Adrenal gland (tissue), 19 donors: ENCODE measurements at places on chromosomes 5 and 9. TPM values are rescaled to one million over a fixed set of nuclear protein-coding genes. Genes with fewer than 3 reads are reported as not detected.

The C5orf63 gene
- 2.1 TPM for total RNA-seq

The NMUR2 gene
- total RNA-seq = not detected

The TMEM174 gene
- total RNA-seq = not detected

- H3K36me3 ChIP-seq = no peaks in the 10 kb centered on the region
- no peak overlapping the region for H3K27ac ChIP-seq
- DNase-seq = peak; percentile 42
- H3K4me1 ChIP-seq = peaks cover 6% of the 10 kb centered on the region
Measured at GRCh38 chr5:922436-923280, 30.0 kb downstream of the TRIP13 start.

GRCh38 chr9:76882686-76883085 lies 23.2 kb downstream of the PRUNE2 start:
- H3K27me3 ChIP-seq = no peaks in the 10 kb centered on the region
- H3K4me1 ChIP-seq = no peaks in the 10 kb centered on the region
- H3K36me3 ChIP-seq = no peaks in the 10 kb centered on the region
- no peak overlapping the region for H3K4me3 ChIP-seq

GRCh38 chr9:116020801-116021200 lies 132.8 kb upstream of the PAPPA start:
- H3K4me3 ChIP-seq = no peak overlapping the region
- H3K4me1 ChIP-seq = no peaks in the 10 kb centered on the region
- no peaks in the 10 kb centered on the region for H3K36me3 ChIP-seq

DNA sequence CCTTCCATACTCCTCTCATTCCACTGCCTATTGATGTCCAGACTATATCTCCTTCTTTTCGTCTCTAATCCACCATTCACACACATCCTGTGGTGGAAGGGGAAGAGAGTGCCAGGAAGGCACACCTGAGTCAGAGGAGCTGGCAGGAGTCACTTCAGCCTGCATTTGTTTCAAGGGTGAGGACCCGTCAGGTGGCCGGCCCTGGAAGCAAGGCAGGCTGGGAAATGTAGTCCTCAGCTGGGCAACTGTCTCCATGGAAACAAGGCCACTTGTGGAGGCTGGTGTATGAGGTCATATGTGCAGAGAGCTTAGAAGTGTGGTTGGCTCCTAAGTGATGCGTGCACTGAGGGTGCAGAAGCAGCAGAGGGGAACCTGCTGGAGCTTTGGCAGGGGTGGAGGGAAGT lies 278.4 kb downstream of the NSG2 start:
- no peaks in the 10 kb centered on the region for H3K36me3 ChIP-seq
- no peak overlapping the region for H3K4me3 ChIP-seq
- no peak overlapping the region for H3K27ac ChIP-seq
- H3K27me3 ChIP-seq = peaks cover 24% of the 10 kb centered on the region
- DNase-seq = no peak
- no peaks in the 10 kb centered on the region for H3K4me1 ChIP-seq

- no peaks in the 10 kb centered on the region for H3K4me1 ChIP-seq
- H3K4me3 ChIP-seq = no peak overlapping the region
- no peaks in the 10 kb centered on the region for H3K27me3 ChIP-seq
- DNase-seq = no peak
- no peak overlapping the region for H3K27ac ChIP-seq
Measured at GRCh38 chr5:151880324-151880723, 44.3 kb downstream of the GLRA1 start.

- no peak overlapping the region for H3K27ac ChIP-seq
- H3K4me1 ChIP-seq = no peaks in the 10 kb centered on the region
- peaks cover 12% of the 10 kb centered on the region for H3K27me3 ChIP-seq
Measured at GRCh38 chr9:35868933-35869332, 1.3 kb downstream of the OR13J1 start.

GRCh38 chr9:88460587-88461332 lies 72.5 kb downstream of the SPIN1 start:
- no peaks in the 10 kb centered on the region for H3K36me3 ChIP-seq
- no peak for DNase-seq
- no peak overlapping the region for H3K27ac ChIP-seq
- no peaks in the 10 kb centered on the region for H3K4me1 ChIP-seq
- no peaks in the 10 kb centered on the region for H3K27me3 ChIP-seq
- H3K4me3 ChIP-seq = no peak overlapping the region

DNA sequence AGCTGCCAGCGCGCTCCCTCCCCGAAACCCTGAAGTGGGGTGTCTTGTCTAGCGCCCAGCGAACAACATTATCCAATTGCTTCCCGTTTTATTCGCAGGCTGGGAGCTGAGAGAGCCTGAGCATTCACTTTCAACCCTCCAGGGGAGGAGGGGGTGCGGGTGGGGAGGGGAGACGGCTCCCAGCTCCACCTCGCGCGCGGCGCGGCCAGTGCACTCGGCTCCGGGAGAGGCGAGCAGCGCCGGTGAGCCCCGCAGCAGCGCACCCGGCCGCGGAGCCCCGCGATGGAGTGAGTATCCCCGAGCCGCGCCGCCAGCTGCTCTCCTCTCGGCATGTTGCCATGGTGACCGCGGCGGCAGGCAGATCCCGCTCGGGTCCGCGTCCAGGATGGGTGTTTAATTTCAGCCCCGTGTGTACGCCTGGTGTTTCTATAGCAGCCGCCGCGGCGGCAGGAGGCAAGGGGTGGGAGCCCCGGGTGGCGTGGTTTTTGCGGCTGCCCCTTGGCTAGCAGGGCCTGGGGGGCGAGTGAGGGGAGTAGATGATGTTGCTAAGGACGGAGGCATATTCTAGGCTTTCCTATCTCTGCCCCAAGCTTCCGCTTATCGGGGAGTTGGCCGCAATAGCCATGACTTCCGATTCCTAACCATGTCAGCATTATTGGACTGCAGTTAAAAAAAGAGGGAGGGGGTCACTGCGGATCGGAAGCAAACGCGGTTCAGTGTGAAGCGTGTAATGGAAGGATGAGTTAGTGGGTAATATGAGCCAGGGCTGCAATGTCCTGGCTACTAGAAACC lies 139.2 kb upstream of the PALM2AKAP2 start:
- no peak overlapping the region for H3K4me3 ChIP-seq
- no peak overlapping the region for H3K27ac ChIP-seq
- DNase-seq = peak; percentile 51
- H3K36me3 ChIP-seq = no peaks in the 10 kb centered on the region
- peaks cover 7% of the 10 kb centered on the region for H3K4me1 ChIP-seq
- H3K27me3 ChIP-seq = peaks cover 43% of the 10 kb centered on the region

DNA sequence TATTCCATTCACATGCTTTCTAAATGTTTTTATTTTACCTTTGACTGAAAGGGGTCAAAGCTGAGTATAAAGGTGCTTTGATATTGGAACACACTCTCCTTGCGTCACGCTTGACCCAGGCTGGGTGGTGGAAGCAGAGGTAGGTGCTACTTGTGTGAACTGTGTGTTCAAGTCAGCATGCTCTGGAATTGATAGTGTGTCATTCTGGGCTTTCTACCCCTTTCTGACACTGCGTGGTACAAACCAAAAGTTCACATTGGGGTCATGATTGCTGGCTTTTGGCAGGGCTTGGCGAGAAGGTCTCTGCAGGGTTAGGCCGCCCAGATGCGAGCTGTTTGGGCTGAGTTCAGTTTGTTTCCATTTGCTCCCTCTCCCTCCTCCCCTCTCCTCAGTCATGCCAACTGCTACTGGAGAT lies 131.8 kb downstream of the ADAMTSL1 start:
- peak; percentile 66 for DNase-seq
- H3K4me3 ChIP-seq = no peak overlapping the region
- H3K27me3 ChIP-seq = no peaks in the 10 kb centered on the region
- no peak overlapping the region for H3K27ac ChIP-seq
- H3K36me3 ChIP-seq = no peaks in the 10 kb centered on the region
- H3K4me1 ChIP-seq = peaks cover 25% of the 10 kb centered on the region

GRCh38 chr5:113373426-113373825 lies 61.4 kb downstream of the TSSK1B start:
- no peak overlapping the region for H3K4me3 ChIP-seq
- no peaks in the 10 kb centered on the region for H3K36me3 ChIP-seq
- no peak for DNase-seq
- H3K4me1 ChIP-seq = peaks cover 2% of the 10 kb centered on the region
- H3K27ac ChIP-seq = no peak overlapping the region

GRCh38 chr9:2241836-2242741 lies 226.9 kb downstream of the SMARCA2 start:
- no peaks in the 10 kb centered on the region for H3K27me3 ChIP-seq
- H3K4me1 ChIP-seq = peaks cover 7% of the 10 kb centered on the region
- peak overlapping the region; percentile 42 for H3K4me3 ChIP-seq
- peak overlapping the region; percentile 75 for H3K27ac ChIP-seq

GRCh38 chr5:101288633-101289032 lies 385.6 kb upstream of the ST8SIA4 start:
- H3K36me3 ChIP-seq = no peaks in the 10 kb centered on the region
- H3K4me1 ChIP-seq = no peaks in the 10 kb centered on the region
- no peak overlapping the region for H3K4me3 ChIP-seq
- H3K27ac ChIP-seq = no peak overlapping the region

- DNase-seq = no peak
- no peak overlapping the region for H3K4me3 ChIP-seq
Measured at GRCh38 chr9:127445851-127446712, 5.1 kb downstream of the RPL12 start.

DNA sequence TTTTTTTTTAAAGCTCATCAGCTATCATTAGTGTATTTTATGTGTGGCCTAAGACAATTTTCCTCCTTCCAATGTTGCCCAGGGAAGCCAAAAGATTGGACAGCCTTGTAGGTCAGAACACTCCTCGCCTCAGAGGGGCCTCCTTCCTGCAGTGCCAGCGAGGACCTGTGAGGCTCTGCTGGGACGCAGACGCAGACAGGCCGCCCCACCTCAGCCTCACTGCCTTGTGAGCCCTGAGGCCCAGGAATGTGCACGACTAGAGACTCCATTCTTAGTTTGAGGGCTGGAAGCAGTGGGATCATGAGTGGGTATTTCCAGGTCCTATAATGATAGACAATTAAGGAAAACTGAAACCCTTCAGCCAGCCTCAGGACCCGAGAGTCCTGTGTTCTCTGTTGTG lies 85.4 kb downstream of the PJA2 start:
- peak overlapping the region; percentile 9 for H3K27ac ChIP-seq
- DNase-seq = no peak
- no peaks in the 10 kb centered on the region for H3K36me3 ChIP-seq
- H3K27me3 ChIP-seq = no peaks in the 10 kb centered on the region

DNA sequence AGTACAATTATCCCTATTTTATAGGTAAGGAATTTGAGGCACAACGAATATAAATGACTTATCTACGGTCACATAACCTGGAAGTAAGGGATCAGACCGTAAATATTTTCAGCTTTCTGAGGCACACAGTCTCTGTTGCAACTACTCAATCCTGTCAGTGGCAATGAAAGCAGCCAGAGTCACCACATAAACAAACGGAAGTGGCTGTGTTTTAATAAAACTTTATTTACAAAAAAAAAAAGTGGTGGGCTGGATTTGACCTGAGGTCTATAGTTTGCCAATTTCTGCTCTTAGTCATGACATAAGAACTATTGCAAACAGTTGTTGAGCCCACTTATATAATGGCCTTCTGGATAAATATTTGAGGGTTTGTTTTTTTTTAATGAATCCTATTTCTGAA lies 29.6 kb downstream of the ZNF366 start:
- no peaks in the 10 kb centered on the region for H3K36me3 ChIP-seq
- DNase-seq = no peak
- peaks cover 6% of the 10 kb centered on the region for H3K4me1 ChIP-seq
- H3K27me3 ChIP-seq = no peaks in the 10 kb centered on the region
- H3K27ac ChIP-seq = no peak overlapping the region

DNA sequence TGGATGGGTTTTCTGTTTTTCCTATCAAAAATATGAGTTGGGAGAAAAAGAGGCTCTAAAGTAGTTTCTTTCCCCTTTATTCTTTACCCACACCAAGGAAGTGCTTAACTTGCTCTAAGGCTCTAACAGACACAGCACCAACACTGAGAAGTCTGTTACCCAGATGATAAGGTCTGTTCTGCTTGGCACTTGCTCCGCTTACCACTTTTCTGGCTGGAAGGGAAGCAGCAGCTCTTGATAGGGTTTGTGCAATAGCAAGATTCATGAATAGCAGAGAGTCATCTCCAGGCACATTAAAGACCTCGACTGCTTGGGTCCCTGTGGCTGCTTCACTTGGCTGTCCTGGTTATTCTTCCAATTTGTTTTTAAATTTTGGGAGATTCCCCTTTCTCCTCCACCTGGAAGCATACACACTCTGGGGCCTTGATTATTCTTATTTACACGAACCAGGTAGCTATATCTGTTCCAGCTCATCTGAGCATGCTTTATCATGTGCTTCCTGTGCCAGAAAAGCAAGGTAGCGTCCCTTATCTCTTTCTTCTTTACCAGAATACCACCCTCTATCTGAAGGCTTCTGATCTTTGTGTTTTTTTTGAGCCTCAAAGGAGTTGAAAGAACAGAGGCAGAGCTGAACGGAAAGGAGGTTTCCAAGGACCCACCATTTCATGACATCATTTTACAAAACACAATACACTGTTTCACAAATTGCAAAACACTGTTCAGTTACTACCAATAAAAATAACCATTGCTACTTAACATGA lies 24.8 kb downstream of the PPP3R2 start:
- no peak overlapping the region for H3K4me3 ChIP-seq
- H3K27me3 ChIP-seq = no peaks in the 10 kb centered on the region
- no peaks in the 10 kb centered on the region for H3K4me1 ChIP-seq
- no peak for DNase-seq
- no peaks in the 10 kb centered on the region for H3K36me3 ChIP-seq

DNA sequence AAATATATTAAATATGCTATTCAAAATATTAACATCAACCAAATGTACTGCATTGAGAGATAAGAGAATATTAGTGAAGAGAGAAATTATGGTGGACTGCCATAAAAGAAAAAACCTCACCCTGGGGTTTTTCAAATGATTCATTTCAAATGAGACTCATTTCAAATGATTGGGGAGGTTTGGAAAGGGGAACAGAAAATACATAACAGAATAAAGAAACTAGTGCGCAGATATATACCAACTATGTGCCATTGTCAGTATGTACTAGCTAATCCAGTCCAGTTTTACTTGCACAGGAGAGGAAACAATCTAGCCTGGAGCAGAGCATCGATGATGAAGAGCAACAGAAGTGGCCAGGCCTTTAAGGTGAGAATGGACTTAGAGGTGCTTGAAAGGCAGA lies 651.6 kb upstream of the RORB start:
- H3K27me3 ChIP-seq = no peaks in the 10 kb centered on the region
- H3K4me3 ChIP-seq = no peak overlapping the region
- H3K36me3 ChIP-seq = no peaks in the 10 kb centered on the region
- H3K27ac ChIP-seq = no peak overlapping the region

GRCh38 chr5:160158087-160158486 lies 38.8 kb upstream of the PWWP2A start:
- H3K27ac ChIP-seq = no peak overlapping the region
- no peak overlapping the region for H3K4me3 ChIP-seq
- H3K4me1 ChIP-seq = no peaks in the 10 kb centered on the region
- no peak for DNase-seq
